ENCODE measurements at places on chromosomes 3 and 15. TPM values are rescaled to one million over a fixed set of nuclear protein-coding genes. Genes with fewer than 3 reads are reported as not detected.

- ATAC-seq: no peak
These were observed 15.8 kb downstream of the HDC start for GRCh38 chr15:50249704-50250103.

GRCh38 chr3:69684309-69684961 lies 54.8 kb upstream of the MITF start:
- no peak for ATAC-seq

DNA sequence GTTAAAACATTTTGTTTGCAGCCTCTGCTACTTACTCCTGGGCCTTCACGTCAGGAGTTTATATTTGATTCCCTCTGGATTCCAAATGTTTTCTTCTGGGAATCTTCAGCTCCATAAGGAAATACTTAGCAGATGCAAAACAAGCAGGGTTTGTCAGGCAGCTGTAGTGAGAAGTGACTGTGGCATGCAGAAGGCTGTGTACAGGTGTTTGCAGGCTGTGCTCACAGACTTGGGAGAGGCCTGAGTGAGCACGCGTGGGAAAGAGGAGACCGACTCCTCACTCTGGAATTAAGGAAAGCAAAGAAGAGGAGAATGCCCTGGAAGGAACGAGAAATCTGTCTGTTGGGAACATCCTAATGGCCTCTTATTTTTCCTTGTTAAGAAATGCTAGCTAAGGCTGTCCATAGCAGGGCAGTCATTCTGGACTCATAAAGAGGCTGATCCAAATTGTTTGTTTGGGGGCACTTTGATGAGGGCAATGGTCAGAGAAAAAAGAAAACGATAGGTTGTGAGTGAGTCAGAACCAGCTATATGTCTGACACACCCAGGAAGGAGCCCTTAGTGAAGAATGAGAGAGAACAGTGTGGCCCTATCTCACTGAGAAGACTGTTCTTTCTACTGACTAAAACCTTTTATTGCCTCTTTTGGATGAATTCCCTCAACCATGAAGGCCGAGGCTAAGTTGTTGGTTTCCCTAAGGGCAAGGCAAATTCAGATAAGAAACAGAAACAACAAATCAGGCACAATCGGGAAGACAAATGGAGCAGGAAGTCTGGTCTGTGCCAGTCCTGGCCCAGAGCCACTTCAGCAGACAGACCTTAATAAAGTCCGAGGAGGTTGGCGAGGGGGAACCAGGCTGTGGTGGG lies 82.6 kb downstream of the TGFBR2 start:
- no peak for ATAC-seq

DNA sequence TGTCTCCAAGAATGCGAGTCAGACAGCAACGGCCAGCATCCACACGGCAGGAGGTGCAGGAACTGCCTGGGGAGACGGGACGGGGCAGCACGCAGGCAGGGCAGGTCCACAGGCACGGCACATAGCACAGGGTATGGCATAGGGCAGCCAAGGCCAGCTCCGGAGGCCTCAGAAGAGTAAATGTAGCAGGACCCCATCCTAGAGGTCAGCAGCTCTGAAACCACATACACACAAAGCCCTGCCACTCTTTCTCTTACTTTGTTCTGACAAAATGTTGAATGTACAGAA lies 26.9 kb downstream of the ZXDC start:
- no peak for ATAC-seq

DNA sequence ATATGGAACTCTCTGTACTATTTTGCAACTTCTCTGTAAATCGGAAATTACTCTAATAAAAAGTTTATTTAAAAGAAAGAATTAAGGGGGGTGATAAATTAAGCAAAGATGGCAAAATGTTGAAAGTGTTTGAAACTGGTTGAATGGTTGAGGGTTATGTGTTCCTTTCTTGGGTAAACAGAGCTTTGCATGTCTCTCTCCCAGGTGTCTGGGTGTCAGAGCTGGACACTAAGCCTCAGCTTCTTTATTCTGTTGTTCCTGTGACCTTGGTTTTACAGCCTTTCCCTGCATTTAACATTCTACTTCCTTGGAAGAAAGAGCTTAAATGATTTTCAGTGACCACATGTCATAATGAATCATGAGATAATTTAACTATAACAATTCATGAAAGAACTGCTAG lies 7.2 kb downstream of the GPR171 start:
- ATAC-seq: no peak

The SENP8 gene
- 0.92 TPM for total RNA-seq

DNA sequence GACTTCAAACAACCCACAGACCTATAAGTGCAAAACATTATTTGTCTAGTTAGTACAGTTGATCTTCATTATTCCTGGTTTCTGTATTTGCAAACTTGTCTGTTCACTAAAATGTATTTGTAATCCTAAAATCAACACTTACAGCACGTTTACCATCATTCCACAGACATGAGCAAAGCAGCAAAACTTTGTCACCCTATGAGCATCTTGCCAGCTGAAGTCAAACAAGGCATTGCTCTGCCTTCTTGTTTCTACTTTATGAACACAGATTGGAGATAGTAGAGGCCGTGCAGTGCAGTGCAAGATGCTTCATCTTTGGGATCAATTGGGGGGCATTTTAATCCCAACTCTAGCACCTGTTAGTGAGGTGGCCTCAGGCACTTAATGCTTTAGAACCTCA lies 202.1 kb downstream of the NLGN1 start:
- ATAC-seq: no peak

The TEX9 gene
- 9.2 TPM for total RNA-seq

The COPG1 gene
- total RNA-seq: 80.5 TPM

DNA sequence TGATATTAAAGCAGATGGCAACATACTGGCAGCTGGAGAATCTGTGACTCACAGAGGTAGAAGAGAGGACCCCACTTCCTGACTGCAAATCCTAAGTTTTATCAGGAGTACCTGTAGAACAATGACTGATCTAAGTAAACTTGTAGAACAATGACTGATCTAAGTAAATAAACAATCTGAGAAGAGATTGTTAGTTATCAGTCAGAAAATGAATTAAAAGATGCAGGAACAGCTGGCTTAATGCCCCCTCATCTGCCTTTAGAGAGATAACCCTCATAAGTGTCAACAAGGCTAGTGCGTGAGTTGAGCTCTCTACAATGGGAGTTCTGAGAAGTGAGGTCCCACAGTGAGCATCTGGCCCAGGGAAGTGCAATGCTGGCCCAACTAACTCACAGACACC lies 14.6 kb downstream of the ACAD11 start:
- no peak for ATAC-seq

DNA sequence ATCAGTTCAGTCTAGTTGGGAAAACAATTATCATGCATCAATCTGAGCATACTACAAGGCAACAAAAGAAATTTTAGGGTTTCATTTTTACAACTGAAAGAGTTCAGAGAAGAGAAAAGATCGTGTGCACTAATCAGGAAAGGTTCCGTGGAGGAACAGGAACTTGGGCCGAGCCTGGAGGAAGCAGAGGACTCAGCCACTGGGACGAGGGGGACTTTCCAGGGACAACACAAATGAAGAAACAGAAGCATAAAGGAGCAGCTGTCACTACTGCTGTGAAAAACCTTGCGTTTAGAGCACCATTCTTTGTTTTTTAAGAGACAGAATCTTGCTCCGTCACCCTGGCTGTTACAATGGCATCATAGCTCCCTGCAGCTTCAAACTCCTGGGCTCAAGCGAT lies 60.5 kb downstream of the MYO1E start:
- no peak for ATAC-seq

DNA sequence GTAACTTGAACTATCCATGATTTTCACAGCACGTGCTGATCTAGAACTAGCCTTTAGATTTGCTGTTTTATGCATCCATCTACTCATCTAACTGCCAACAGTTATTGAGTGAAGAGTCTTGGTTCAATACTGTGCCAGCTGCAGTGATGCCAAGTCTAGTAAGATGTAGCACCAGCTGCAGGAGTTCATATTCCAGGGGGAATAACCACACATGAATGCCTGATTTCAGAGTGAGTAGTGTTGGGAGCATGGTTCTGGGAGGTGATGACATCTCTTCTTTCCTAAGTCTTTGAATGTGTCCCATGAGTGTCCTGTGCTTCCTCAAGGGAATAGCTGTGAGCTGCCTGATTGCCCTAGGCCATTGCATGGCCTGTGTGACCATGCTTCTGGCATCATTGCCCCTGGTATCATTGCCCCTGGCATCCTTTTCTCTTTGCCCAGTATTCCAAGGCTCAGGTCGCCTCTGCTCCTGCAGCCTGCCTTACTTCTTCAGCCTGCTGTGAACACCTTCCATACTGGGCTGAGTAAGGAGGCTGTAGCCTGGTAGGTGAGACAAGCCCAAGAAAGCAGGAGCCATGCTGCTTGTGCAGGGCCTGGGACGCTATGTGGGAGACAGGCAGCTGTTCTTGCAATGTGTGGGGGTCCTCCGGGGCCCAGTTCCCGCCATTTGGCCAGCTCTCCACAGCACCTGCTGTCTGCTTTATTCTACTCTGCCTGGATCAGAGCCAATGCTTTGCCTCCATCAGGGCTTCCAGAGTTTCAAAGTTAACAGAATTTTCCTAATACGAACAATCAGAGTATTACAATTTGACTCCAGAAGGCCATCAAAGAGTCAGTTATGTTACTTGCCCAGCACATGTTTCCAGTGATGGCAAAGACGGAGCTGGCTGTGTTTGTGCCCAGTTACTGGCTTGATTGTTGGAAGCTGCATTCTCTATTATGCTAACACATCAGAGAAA lies 73.2 kb downstream of the CLSTN2 start:
- ATAC-seq: no peak

The PPM1L gene
- 48.8 TPM for total RNA-seq
